ENCODE measurements at places on chromosomes 5 and 9. TPM values are rescaled to one million over a fixed set of nuclear protein-coding genes. Genes with fewer than 3 reads are reported as not detected.

MAMDC2 gene
- total RNA-seq = 9.0 TPM

PCDHA6 gene
- 0.09 TPM for total RNA-seq

DNA sequence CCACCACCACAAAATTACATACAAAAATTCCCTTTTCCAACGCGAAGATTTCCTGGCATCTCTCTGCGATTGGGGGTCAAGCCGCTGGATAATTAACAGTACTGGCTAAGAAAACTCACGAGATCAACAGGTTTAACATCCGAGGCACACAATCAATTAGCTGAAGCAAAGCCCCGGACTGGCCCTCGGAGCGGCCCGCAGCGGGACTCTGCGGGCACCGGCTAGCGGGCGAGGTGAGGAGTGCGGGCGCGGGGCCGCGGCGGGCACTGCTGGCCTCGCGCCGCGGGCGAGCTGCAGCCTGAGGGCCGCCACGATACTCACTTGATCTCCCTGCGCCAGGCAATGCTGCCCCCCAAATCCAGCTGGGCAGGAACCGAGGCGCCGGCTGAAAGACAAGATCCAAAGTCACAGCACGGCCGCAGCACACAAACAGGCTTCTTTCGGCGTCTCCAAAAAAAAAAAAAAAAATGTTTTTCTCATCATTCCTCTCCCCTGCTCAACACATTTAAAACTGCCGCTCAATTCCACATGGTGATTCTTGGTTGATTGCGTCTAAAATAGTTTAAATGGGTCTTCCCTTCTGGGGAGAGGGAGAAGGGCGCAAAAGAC, 210.2 kb downstream of the MEF2C start:
- DNase-seq = no peak

DNA sequence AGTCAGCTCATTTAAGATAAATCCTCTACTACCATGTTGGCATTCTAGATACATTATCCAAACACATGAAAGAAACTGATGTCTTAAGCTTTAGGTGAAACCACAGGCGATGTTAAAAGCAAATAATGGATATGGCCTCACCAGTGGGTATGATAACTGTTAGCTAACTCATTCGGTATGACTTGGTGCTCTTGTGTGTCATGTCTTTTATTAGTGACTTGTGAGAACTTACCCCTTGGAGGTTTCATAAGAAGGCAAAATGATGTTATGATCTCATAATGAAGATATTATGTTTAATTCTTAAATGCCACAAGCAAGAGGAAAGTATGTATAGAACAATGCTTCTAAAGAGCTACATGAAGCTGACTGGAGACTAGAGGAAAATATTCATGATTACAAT, 1227.0 kb downstream of the EFNA5 start:
- no peak for DNase-seq

Measured in muscle of leg (tissue), 16 donors.